ENCODE measurements at places on chromosomes 3 and 15.

- no peak for DNase-seq
Measured at GRCh38 chr15:98860281-98861041, 147.1 kb downstream of the PGPEP1L start.

DNA sequence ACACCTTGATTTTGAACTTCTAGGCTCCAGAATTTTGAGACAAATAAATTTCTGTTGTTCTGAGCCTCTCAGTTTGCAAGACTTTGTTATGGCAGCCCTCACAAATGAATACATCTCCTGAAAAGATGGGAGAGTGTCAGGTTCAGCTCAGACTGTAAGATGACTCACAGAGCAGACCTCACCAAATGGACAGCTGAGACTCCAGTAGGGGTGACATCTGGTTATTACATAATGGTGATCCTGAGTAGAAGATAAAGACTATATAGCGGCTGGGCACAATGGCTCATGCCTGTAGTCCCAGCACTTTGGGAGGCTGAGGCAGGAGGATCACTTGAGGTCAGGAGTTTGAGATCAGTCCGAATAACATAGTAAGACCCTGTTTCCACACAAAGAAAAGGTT is 26.2 kb upstream of the MTMR14 start:
- no peak for DNase-seq

DNA sequence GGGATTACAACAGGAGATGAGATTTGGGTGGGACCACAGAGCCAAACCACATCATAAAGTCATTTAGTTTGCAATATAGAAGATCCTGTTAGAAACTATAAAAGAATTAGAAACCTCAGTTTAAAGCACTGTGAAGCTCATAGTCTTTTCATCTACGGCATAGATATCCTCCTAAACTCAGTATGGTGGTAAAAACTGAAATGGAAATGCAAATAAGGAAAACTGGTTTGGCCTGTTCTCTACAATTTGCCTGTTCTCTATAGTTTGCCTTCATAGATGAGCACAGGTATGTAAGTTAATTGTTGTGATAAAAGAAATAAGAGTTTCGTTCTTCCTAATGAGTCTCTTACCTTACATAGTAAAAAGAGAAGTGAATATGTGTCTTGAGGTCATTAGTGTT is 331.6 kb upstream of the ARL6 start:
- DNase-seq, result no peak

- DNase-seq, result no peak
Measured at GRCh38 chr15:58530056-58530590, 98.3 kb downstream of the LIPC start.

- DNase-seq, result no peak
Measured at GRCh38 chr3:113831103-113831355, 7.6 kb upstream of the GRAMD1C start.

- DNase-seq, result no peak
Measured at GRCh38 chr3:177439694-177440269, 242.5 kb upstream of the TBL1XR1 start.

- DNase-seq, result no peak
Measured at GRCh38 chr3:14480207-14481017, 59.7 kb downstream of the GRIP2 start.

DNA sequence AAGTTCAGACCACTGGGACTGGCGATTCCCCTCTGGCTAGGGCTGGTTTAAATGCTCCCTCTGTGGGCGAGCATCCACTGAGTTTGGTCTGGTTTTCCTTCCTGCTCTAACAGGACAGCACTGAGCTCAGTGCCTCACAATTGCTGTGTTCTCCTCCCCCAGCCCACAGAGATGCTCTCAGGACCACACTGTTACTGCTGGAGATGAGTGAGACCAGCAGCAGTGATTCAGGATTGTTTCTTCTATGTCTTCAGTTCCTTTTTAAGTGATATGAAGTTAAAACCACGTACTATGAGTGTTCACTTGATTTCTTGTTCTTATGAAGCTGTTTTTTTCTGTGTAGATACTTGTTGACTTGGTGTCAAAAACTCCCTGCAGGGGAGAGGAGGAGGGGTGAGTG is 180.4 kb upstream of the COL8A1 start:
- DNase-seq, result no peak

DNA sequence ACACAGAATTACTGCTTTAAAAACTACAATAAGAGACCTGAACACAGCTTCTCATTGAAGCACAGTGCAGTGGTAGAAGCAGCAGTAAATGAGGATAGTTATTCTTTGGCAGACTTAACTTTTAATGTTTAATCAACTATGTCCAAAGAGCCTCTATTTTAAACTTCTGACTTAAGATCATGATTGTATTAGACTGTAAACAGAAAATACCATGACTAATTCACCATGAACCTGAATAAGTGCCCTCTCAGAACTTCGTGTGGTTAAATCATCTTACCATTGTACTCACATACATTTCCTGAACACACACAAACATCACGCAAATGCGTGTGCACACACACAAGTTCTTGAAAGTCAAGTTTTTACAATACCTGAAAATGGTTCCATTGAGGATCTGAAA is 13.9 kb downstream of the CEP152 start:
- no peak for DNase-seq

GRCh38 chr3:127680798-127681221 is 8.1 kb downstream of the ABTB1 start:
- DNase-seq, result no peak

Measured in inflammatory macrophage treated with lipopolysaccharide for 4 hours (primary cell).